ENCODE measurements at places on chromosomes 11 and 22.

- no peak for DNase-seq
Measured at GRCh38 chr22:45172881-45173585, 9.3 kb downstream of the NUP50 start.

- DNase-seq, result no peak
Measured at GRCh38 chr11:108500721-108501120, 2.5 kb upstream of the POGLUT3 start.

DNA sequence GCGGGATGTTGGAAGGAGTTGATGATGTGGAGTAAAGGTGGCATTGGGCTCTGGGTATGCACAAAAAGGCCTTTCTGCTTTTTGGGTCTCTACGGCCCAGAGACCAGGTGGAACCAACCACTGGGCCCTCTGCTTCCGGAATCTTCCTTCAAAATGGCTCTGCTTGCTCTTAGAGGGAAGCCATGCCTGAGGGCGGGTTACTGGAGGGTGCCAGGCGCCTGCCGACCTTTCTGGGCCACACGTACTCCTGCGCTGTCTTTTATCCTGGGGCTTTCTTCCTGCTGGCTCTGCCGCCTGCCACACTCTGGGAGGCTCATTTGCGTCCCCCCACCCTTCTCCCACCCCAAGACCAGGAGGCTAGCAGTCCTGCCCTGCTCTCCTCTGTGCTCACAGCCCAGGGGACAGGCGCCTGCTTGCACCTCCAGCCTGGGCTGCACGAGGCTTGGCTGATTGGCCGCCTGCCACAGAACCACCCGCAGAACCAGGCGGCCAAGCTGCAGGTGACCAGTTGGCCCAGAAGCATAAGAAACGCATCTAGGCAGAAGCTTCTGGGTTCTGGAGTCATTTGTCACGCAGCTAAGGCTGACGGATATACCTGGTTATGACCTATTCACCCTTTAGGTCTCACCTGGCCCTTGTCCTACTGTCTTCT lies 536.9 kb downstream of the TBC1D22A start:
- DNase-seq, result no peak

- no peak for DNase-seq
Measured at GRCh38 chr11:15580775-15581095, 466.0 kb downstream of the INSC start.

- DNase-seq, result no peak
Measured at GRCh38 chr11:86673872-86674750, 1.7 kb upstream of the ME3 start.

- DNase-seq, result no peak
Measured at GRCh38 chr11:120702656-120703055, 191.1 kb downstream of the GRIK4 start.

- DNase-seq, result no peak
Measured at GRCh38 chr11:2820976-2821375, 64.6 kb downstream of the CDKN1C start.

DNA sequence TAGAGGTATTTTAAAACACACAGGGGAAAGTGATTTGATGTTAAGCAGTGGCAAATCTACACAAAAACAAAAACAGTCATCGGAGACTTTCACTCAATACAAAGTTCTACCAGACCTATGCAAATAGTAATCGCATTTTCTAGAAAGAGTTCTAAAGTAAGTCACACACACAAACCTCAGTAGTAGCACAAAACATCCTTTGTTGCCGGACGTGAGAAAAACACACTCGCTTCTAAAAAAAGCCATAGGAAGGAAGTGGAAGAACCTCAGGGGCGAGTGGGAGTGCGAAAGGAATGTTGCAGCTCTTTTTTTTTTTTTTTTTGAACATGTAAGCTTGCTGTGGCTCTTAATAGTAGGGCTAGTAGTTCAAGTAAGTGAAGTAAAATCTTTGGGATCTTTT lies 88.9 kb downstream of the MAML2 start:
- DNase-seq, result no peak

DNA sequence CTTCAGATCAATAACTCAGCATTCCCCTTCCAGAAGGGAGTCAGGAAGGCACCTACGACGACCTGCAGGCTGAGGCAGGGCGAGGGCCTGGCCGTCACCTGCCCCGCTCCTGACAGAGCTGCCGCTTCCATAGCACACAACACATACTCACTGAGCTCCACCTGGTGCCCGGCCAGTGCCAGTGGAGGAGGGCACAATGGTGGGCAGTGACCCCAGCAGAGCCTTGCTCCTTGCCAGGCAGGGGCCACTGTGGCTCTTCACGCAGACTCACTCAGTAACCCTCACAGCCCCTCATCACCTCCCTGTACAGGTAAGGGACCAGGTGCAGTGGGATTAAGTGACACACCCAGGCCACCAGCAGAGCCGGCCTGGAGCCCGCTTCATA lies 24.6 kb downstream of the LRFN4 start:
- no peak for DNase-seq

- no peak for DNase-seq
Measured at GRCh38 chr22:39123751-39124581, 26.9 kb downstream of the APOBEC3H start.

DNA sequence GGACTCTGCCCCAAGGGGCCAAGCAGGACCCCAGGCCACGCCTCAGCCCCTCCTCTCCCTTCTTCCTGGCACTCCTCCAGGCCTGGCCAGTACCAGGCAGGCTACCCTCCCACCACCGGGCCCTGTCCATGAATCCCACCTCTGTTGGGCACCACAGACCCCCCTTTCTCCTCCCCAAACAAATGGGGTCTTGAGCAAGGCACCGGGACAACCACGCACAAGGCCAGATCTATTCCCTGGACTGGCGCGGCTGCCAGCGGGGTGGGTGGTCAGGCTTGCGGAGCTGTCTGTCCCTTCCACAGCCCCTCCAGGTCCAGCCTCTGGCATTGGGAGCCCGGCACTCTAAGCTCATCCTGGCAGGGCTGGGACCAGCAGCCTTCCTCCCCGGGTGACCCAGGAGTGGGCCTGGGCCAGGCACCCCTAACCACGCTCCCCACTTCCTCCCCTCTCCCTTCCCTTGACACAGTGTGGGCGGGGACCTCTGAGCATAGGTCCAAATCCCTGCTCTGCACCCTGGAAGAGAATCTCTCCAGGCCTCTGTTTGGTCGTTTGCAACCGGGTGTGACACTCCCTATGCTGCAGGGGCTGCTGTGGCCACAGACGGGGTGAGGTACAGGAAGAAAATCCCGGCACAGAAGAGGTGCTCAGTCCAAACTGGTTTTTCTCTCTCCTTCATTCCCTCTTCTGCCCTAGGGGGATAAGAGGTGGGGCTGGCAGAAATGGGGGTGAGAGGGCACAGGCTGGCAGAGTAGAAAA lies 14.6 kb downstream of the ELFN2 start:
- no peak for DNase-seq

- DNase-seq, result no peak
Measured at GRCh38 chr11:124900464-124900863, 2.8 kb upstream of the ROBO4 start.

DNA sequence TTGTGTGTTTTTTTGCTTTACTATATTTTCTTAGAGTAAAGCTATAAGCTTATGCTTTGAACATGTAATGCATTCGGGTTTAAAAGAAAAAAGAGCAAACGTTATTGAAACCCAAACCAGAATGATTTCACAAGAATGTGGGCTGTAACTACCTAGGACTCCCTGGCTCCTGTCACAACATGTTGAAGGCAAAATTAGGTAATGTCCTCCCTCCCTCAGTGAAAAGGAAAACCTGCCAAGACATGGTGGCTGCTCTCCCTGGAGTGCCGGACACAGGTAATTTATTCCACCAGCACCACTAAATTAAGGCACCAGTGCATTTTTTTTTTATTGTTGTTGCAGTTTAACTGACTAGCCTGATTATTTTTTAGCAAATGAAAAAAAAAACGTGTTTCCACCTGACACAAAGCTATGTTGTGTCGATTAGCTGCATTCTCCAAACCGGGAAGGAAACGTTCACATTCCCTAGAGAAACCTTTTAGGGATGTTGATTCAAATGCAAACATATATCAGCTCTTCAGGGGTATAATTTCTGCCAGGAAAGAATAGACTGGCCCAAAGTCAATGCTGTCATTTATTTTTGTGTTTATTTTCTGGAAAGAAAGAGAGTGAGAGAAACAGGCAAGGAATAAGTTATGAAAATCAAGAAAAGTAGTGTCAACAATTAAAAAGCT lies 134.6 kb downstream of the CCDC34 start:
- DNase-seq, result no peak

DNA sequence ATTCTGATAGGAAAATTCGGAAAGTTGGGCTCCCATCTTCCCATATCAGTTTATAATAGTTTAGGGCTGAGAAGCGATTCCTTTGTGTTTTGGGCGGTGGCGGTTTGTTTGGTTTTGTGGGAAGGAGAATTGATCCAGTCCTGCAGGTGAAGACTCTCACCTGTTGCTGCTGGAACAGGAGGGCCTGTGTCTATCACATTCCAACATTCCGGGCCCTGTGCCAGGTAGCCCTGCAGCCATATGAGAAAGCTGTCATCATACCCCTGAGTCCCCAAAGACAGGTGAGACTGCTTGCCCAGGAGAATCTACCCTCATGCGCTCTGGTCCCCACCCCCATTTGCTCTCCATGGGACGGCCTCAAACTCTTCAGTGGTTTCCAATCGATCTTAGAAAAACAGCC lies 62.1 kb downstream of the TRAF6 start:
- DNase-seq, result no peak

Data from NCI-H82 (cell line).